Hematopoietic multipotent progenitor cell treated with erythropoietin and hydrocortisone succinate and interleukin-3 and kit ligand, for 6 days (in vitro differentiated cells): ENCODE measurements at places on chromosomes 11 and 22.

GRCh38 chr11:71136095-71136845 is 116.1 kb downstream of the SHANK2 start:
- DNase-seq: no peak

DNA sequence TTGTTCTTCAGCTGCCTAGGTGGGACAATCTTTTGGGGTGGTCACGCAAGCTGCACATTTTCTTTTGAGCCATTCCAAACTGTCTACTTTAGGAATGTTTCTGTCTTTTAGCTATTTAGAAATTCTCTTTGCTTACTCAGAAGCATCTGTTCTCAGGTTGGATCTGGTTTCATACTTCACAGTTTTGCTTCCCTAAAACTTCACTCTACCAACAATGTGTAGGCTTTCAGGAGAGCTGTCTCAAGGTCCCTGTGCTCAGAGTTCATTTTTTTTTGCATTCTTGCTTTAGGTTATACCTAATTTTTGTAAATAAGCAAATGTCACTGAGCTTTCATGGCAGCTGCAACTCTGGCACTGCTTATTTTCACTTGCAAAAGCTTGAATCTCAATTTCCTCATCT is 36.7 kb downstream of the CCDC90B start:
- DNase-seq: no peak

- DNase-seq: no peak
Observed at GRCh38 chr11:16764888-16765287, 26.4 kb downstream of the C11orf58 start.

GRCh38 chr11:68934321-68934645 is 30.6 kb downstream of the IGHMBP2 start:
- no peak for DNase-seq

GRCh38 chr11:102633385-102634026 is 8.4 kb upstream of the MMP20 start:
- DNase-seq: no peak
